Activated gamma-delta T cell treated with Interleukin-2 at 50 U/mL for 16 hours (primary cell): ENCODE measurements at places on chromosomes 13 and 19.

GRCh38 chr19:50378863-50379236, 2.6 kb downstream of the NR1H2 start:
- DNase-seq: no peak

DNA sequence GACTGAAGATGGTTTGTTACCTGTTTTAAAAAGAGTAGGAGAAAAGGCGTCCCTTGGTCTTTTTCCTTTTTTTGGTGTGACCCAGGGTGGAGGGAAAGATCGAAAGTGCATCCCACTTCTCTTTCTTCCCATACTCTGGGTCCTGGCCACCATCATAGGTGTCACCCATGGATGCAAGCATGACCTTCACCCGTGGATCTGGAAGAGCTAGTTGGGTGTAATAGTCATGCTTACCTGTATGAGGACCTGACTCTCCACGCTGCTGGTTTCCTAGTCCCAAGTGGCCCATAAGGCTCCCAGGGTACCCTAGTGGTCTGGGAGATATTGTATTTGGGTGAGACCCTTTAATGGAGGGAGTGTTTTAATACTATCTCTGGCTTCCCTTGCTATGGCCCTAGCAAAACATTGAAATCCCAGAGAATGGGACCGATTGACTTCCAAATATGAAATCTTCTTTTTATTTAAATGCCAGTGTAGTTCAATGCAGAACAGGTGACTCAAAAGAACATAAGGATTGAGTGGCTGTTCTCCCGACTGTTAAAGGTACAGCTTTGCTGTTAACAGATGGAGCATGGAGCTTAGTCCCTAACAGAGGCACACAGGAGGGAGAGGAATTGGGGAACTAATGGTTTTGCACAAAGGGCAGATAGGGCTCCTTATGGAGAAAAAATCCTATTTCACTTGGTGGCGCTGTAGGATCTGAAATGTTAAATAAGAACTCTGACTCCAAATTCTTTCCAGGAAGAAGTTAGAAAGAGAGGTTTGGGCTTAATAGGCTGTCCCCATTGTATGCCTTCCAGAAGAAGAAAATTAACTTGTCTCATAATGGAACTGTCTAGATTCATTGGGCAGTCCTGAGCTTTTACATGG, 7.0 kb upstream of the ZNF550 start:
- DNase-seq: no peak

GRCh38 chr19:19606021-19606420, 12.5 kb downstream of the PBX4 start:
- DNase-seq: peak; percentile 37

DNA sequence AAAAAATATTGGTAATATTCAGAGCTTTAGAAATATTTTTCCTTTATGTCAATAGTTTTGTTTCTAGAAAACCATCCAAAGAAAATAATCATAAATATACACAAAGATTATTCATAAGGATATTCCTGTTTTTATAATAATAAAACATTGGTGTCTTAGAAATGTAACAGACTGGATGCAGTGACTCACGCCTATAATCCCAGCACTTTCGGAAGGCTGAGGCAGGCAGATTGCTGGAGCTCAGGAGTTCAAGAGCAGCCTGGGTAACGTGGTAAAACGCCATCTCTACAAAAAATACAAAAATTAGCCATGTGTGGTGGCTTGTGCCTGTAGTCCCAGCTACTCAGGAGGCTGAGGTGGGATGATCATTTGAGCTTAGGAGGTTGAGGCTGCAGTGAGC, 106.8 kb downstream of the DHRS12 start:
- no peak for DNase-seq

GRCh38 chr19:3576696-3577443, 4.1 kb downstream of the HMG20B start:
- no peak for DNase-seq

GRCh38 chr13:111462221-111462764, 141.9 kb downstream of the TEX29 start:
- no peak for DNase-seq

DNA sequence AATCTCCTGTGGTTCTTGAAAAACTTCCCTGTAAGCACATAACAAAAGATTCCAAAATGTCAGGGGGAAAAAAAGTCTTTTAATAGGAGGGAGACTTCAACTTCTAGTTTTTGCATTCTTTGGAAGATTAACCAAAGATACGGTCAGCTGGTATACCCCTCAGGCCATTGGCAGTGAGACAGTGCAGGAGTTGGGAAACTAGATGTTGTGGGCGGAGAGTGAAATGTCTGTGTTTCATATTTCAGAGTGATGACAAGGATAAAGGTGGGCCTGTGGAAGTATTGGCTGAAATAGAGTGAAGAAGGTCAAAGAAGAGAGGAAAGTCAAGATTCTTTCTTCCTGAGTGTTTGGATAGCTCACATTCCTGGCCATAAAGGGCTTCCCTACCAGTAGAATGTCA, 40.8 kb downstream of the CYP2B6 start:
- DNase-seq: no peak

DNA sequence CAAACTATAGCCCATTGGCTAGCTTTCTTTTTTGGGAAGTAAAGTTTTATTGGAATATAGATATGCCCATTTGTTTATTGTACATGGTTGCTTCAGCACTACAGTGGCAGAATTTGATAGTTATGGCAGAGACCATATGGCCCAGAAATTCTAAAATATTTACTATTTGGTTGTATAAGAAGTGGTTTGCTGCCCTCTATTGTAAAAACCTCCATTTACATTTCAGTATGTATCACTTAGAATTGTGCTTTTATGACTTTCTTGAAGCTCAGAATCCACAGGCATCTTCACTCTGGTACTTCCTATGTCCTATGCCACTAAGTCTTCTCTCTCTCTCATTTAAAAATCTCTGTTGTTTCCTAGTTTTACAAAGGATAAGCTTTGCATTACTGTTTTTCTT, 37.7 kb downstream of the DLEU7 start:
- no peak for DNase-seq

DNA sequence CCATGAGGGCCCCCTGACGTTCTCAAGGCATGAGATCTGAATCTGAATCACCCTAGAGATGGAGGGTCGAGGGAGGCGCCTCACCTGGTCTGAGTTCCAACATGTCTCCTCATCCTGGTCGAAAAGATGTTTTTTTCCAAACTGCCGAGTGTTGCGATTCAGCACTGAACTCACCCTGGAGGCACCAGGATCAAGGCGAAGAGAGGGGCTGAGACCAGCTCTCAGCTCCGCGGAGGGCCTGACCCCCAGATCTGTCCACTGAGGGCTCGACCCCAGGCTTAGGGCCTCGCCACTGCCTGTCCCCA, 555 bp downstream of the NR2C2AP start:
- DNase-seq: no peak
